ENCODE measurements at places on chromosomes 11 and 22. TPM values are rescaled to one million over a fixed set of nuclear protein-coding genes. Genes with fewer than 3 reads are reported as not detected.

DNA sequence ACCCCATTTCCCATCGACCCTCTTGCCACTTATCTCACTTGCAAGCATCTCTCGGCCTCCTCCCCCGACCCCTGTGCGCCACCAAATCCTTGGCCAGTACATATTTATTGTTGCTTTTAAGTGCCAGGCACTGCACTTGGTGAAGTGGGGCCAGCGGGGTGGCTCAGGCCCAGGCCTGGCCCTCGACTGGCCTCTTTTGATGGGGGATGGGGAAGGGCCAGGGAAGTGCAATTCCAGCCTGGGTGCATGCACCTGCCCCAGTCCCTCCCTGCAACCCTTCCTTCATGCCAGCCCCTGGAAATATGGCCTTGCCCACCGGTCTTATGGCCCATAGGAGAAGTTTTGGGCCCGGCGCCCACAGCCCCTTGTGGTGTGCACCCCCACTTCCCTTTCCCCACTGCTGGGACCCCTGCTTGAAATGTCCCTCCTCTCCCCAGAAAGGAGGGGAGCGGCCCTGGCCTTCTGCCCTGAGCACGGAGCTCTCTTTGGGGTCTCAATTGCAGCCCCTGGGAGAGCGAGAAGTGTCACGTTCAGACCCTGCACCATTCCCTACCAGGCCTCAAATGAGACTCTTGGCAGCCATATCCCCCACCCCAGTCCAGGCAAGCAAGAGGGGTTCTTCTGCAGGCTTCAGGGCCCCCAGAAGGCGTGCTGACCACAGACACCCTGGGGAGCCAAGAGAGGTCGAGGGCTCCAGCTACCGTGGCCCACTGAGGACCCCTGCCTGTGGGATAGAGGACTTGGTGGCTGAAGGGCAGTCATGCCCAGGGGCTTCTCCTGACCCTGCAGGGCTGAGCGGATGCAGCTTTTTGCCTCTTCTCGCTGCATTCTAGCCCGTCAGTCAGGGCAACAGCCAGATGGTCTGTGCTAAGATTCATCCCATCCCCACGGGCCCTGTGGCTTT is 961 bp downstream of the SUSD2 start:
- DNase-seq: no peak

GRCh38 chr22:19970479-19971275 is 29.1 kb upstream of the TXNRD2 start:
- peak; percentile 71 for DNase-seq

- no peak for DNase-seq
These were observed 47.5 kb upstream of the TENM4 start for GRCh38 chr11:79488286-79488685.

DNA sequence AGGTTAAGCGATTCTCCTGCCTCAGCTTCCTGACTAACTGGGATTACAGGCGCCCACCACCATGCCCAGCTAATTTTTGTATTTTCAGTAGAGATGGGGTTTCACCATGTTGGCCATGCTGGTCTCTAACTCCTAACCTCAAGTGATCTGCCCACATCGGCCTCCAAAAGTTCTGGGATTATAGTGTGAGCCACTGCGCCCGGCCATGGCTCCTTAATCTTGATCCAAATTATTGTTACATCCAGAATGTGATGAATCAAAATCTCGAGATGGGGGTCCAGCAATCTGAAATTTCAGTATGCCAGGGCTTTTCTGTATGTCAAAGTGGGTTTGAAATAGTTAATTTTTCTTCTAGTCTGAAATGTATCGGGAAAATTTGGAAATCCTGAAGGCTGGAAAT is 3.7 kb downstream of the RPL27A start:
- no peak for DNase-seq

ZNF215 gene
- 18.2 TPM for total RNA-seq
